Erythroblast (primary cell): ENCODE measurements at places on chromosomes 7 and 10.
A peak's percentile ranks its signal among the peaks of the same experiment; 100 is the strongest.

DNA sequence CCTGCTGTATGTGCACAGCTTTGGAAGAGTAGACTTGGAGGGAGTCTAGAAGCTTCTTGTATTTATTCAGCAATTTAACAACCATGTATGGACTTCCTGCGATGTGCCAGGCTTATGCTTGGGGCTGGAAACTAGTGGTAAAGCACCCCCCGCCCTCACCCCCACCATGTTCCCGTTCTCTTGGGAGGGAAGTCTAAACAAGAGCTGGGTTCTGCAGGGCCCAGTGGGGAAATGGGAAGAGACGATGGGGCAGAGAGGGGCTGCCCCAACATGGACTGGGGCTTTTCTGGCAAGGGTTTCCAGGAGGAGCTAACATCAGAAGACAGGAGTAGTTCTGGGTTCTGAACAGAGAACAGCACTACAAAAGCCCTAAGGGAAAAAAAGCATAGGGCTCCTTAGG lies 8.0 kb downstream of the RASSF4 start:
- no peak for DNase-seq

DNA sequence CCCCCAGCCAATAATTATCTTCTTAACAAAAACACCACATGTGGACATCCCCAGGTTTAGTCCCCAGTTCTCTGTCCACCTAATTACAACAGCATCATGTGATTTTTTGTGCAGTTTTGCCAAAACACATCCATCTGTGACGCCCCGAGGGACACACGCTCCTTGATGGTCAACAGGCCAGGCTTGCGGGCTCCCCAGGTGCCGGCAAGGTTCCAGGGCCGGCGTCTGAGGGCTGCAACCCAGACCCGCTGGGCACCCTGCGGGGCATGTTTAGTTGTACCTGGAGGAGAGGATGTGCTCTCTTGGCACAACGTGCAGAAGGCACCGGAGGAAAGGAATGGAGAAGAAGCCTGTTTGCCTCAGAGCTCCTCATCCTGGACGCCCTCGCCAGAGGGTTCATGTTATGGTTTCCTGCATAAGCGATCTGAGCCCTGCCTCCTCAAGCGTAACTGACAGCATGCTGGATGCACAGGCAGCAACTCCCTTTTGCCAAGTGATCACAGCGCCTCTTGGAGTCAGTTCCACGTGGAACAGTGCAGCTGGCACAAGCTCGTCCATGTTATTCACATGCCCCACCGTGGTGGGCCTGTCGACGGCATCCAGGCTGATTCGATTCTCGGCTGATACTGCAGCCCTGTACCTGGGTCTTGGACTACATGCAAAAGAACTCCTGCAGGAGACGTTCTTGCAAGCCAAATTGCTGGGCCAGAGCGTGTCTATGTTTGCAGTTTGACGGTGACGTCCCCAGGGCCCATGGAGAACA lies 41.6 kb downstream of the JAKMIP3 start:
- DNase-seq: no peak

DNA sequence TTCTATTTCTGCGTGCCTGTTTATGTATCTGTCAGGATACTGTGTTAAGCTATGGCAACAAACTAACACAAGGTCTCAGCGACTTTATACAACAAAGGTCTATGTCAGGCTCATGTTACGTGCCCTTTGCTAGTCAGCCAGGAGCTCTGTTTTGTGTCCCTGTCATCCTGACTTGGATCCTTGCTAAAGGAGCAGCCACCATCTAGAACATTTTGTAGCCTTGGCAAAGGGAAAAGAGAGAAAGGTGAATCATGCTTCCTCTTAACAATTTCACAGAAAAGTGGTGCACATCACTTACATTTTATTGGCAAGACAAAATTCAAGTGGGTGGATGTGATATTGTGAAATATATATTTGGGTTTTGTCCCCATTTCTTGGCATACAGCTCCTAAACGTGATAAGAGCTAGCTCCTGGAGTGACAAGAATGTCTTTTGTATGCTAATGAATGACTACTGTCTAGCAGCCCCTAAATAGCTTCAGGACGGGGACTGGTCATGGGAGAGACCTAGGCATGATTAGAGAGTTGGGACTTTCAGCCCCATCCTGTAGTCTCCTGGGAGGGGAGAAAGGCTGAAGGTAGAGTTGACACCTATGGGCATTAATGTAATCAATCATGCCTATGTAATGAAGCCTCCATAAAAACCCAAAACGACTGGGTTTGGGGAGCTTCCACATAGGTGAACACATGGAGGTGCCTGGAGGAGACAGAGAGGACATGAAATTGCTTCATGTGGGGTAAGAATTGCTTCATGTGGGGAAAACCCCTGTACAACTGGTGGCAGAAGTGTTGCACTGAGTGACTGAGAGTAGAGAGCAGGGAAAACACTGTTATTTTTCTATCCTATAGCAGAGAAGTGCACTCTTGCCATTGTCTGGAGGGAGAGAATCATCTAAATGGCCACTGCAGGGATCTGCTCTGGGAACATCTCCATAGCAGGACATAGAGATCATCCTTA lies 33.0 kb downstream of the MRPL32 start:
- DNase-seq: no peak

GRCh38 chr10:60894786-60895185 lies 49.2 kb downstream of the RHOBTB1 start:
- DNase-seq: no peak

DNA sequence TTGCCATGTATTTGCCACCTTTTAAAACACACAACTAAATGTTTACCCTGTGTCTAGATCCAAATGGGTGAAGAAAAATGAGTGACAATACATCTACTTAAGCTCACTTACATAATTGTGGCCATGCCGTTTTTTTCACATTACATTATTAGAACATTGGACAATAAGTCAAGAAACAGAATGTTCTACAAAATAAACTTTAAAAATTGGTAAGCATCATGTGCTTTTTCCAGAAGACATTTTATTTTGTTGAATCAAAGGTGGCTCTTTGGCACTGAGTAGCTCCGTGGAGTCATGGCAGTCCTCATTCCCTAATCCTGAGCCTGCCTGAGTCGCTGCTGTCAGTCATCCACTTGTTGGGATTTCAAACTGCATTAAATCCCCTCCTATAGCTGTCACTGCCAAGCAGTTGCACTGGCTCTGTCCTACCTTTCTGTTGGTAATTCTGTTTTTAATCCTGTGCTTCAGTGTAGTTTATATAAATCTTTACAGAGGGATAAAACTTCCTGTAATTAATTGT lies 32.3 kb downstream of the CAV1 start:
- DNase-seq: no peak

DNA sequence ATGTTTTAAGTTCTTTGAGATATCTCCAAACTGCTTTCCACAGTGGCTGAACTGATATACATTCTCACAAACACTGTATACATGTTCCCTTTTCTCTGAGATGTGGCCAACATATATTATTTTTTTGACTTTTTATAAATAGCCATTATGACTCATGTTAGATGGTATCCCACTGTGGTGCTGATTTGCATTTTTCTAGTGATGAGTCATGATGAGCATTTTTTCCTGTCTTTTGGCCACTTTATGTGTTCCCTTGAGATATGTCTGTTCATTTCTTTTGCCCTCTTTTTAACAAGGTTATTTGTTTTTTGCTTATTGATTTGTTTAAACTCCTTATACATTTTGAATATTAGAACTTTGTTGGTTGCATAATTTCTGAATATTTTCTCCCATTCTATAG lies 1055.1 kb downstream of the NXPH1 start:
- peak; percentile 4 for DNase-seq

DNA sequence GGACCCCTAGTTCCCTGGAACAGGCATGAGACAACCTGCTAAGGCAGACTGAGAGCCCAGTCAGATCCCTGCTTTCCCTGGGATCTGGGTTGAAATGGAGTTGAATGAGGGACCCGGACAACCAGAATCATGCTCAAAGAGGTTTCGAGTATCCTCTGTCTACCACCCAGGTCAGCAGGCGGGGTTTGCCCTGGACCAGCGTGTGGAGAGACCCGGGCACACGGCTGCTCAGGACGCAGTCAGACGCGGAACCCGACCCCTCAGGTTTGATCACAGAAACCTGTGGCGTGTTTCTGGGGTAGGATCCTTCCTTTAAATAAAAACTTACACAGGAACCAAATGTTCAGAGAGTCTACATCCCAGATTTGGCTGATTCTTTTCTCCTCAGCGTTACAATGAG lies 330.6 kb downstream of the PTPRN2 start:
- DNase-seq: no peak

DNA sequence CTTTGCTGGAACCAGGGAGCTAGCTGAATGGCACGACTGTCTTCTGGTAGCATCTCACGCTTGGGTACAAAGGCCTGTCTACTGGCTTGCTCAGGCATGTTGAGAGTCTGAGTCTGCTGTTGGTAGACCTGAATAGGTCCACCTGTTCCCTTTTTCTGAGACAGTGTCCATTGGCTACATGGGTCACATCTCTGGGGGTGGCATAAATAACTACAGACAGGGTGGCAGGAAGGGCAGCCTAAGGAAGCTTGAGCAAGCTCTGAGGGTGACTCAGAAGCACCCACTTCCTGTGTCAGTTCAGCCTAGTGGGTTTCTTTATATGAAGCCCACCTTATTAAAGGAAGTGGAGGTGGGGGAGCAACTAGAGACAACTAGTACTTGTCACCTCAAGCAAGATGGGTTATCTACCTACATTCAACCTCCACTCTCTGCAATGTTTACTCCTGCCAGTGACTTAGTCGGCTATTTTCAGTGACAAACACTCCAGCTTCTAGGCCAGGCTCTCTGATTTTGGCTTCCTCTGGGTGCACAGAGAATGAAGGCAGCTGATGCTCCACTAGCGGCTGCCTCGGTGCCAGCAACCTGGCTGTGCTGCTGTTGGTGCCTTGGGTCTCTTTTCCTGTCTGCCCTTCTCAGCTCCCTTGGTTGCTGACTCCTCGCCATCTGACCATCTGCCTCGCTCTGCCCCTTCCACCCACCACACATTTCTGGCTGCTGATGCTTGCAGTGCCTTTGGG lies 5.7 kb upstream of the ZYX start:
- no peak for DNase-seq

DNA sequence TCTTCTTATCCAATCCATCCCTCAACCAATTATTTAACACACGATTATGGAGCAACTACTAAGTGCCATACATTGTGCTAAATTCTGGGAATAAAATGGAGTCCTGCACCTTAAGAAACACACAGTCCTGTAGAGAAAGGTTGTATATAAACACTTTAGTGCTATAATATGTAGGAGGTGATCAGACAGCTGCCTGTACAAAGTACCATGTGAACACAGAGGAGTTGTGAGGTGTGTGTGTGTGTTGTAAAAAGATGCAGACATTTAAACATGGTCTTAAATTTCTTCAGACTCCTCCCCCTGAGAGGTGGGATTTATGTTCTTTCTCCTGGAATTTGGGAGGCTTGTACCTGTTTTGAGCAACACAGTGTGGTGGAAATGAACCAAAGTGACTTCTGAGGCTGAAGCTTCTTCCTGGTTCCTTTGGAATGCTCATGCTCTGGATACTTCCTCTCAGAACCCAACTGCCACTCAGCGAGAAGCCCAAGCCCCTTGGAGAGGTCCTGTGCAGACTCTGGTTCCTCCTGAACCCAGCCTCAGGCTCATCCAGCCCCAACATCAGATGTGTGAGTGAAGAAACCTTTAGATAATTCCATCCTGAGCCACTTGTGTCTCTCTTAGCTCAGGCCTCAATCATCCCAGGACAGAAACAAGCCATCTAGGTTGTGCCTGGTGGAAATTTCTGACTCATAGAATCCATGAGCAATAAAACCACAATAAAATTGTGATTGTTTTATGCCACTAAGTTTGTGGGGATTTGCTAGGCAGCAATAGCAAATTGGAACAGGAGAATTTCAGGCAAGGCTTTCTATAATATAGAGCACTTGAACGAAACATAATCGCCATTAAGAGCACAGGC lies 161.2 kb upstream of the FAM3C start:
- no peak for DNase-seq

GRCh38 chr7:146772601-146773000 lies 656.0 kb downstream of the CNTNAP2 start:
- peak; percentile 18 for DNase-seq

DNA sequence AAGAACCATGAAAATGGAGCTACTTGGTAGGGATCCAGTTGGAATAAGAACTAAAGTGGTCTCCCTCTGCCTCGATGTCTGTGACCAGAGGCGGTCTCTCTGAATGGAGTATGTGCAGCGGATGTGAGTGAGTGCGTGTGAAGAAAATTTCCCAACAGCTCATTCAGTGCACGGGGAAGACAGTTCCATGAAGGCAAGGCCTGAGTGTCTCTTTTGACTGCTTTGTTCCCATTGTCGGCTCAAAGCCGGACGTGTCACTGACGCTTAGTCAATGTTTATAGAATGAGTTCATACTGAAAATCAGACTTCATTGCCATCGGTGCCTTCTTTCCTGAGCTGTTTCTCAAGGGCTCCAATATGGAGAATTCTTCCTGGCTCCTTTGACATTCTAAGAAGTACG lies 55.3 kb upstream of the GRB10 start:
- no peak for DNase-seq

- DNase-seq: no peak
These were observed 52.5 kb upstream of the UNC5B start for GRCh38 chr10:71159892-71160291.
